ENCODE measurements at places on chromosomes 7 and 10.

DNA sequence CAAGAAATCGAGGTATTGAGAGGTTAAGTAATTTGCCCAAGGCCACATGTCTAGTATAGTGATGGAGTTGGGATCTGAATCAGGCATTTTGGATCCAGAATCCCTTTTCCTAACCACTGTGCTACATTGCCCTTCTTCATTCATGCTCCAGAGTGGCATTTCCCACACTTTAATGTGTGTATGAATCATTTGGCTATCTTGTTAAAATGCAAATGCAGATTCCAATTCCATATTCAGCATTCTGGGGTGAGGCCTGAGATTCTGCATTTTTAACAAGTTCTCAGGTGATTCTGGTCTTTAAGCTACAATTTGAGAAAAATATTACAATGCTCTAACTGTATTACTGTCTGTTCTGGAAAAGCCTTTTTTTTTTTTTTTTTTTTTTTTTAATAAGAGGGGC is 631.3 kb downstream of the PHTF2 start:
- DNase-seq = no peak

DNA sequence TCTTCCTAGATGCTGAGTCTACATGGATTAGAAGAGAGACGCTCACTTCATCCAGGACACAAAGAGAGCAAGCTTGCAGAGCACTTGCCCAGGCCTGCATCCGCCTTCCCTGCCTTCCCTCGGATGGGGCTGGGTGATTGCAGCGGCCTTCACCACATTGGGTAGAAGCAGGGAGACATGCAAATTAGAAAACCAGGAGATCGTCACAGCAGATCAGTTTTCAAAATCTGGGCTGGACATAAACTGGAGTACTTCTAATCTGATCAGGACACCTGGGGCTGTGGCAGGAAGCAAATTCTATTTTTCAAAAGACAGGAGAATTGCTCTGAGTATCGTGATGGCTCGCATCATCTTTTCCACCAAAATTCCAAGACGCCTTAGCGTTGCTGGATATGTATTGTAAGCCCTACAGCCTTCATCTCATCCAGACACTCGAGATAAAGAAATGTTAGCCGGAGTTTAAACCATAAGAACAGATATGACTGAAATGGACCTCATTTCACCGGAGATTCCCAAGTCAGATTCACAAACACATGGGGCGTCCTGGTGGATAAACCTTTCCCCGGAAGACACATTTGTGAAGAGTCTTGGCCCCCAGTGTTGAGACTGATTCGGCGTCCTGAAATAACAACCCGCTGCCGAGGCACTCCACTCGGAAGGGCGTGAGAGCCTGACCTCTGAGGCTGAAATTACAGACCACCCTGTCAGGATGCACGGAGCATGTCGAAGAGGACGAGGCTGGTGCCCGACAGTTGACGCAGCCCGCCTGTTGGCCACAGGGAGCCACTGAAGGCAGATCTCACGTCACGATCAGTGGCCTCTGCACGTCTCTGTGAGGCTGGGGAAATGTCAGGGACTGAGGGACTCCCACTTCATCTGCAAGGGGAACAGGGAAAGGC is 91.2 kb upstream of the PARD3 start:
- DNase-seq = no peak

DNA sequence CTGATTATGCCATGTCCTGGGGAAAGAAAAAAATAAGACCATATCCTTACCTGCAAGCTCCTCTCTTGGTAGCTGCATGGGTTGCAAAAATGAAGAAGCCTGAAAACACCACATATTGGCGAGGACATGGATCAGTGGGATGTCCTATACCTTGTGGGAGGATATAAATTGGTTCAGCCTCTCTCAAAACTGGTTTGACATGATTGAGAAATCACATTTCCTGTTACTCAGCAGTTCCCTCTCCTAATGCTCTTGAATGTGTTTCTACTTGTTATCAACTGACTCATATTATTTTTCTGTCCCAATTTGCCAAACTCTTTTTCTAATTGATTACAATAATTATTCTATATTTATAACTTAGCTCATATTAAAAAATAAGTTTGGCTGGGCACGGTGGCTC is 380.2 kb downstream of the EXOC4 start:
- peak; percentile 56 for DNase-seq

- no peak for DNase-seq
Measured at GRCh38 chr7:34756025-34756437, 98.0 kb downstream of the NPSR1 start.

- DNase-seq = peak; percentile 81
Measured at GRCh38 chr10:128210215-128211063, 84.2 kb upstream of the MKI67 start.

DNA sequence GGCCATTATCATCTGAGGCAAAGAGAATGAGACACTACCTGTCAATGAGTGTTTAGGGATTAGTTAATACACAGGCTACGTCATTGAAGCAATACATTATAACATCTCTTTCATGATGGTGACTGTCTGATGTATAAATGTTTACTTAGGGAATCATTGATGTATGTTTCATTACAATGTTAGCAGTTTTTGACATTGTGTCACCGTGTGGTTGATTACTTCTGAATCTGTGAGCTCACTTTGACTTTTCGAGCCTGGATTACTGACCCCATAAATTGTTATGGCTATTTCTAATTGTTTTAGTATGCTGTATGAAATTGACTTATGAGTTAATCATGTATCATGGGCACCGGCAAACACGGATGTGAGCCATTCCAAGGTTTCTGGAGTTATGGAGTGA is 494.0 kb downstream of the MAGI2 start:
- no peak for DNase-seq

- DNase-seq = peak; percentile 12
Measured at GRCh38 chr10:11993834-11994468, 48.7 kb downstream of the UPF2 start.

- peak; percentile 16 for DNase-seq
Measured at GRCh38 chr10:118838364-118838763, 83.6 kb upstream of the CACUL1 start.

DNA sequence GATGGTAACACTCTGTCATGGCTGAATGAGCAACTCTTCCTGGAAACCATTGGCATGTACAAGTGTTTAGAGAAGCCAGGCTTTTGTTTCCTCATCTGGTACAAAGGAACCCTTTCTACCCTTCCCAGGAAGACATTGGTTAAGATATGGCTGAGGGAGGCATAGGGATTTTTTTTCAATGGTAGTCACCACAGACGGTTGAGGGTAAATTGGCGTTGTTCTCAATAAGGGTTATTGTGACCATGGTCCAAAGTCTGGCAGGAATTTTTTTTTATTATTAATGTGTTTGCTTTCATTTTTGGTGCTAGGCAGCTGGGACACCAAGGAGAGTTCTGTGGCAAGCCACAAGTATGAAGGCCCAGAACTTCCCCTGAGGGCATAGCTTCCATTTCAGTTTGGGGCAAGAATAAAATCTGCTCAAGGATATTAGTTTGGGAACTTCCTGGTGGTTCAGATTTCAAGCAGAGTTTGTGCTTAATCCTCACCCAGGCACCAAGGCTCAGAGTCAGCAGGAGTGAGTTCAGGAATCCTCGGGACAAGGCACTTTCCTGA is at the start of gene PLEKHS1:
PLEKHS1 (plus strand) TSS at position 502 of the 552 bp plus-strand sequence. CDS start 3,596 bp downstream, outside the sequence.
- no peak for DNase-seq

- no peak for DNase-seq
Measured at GRCh38 chr10:123787566-123787965, 104.0 kb downstream of the CPXM2 start.

GRCh38 chr7:14936554-14936953 is 34.0 kb upstream of the DGKB start:
- DNase-seq = no peak

- DNase-seq = no peak
Measured at GRCh38 chr7:4247106-4247876, 434.8 kb upstream of the FOXK1 start.

DNA sequence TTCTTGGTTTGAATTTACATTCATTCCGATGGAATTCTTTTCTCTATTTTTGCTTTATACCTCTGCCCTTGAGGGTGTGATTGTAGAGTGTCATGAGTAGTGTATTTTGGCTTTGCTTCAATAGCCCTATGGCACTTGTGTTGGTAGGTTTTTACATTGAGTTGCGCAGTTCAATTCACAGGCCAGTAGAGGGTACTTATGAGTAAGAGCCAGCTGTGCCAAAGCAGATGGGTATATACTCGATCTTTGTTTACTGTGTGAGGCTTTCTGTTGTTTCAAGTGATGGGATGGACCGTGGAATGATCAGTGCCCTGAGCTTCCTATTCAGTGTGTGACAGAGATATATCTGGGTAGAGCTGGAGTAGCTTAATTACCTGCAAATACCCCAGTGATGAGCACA is 4.3 kb upstream of the AKR1C3 start:
- DNase-seq = peak; percentile 58

GRCh38 chr10:112883360-112884178 is 66.5 kb upstream of the TCF7L2 start:
- DNase-seq = peak; percentile 19

DNA sequence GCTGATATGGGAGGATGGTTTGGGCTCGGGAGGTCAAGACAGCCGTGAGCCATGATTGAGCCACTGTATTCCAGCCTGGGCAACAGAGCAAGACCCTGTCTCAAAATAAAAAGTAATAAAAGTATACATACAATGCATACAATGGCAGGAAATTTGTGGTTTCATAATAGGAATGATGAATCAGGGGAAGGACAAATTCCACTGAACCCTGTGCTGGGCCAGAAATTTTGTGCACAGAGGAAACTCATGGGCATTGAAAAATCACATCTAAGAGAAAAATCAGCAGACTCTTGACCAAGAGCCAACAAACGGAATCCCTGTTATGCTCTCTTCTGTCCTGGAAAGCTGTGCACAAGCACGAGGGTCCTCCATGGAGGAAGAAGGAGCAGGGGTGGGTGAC is 35.1 kb downstream of the SEM1 start:
- no peak for DNase-seq

- DNase-seq = no peak
Measured at GRCh38 chr7:152674860-152675758, 832 bp downstream of the XRCC2 start.

DNA sequence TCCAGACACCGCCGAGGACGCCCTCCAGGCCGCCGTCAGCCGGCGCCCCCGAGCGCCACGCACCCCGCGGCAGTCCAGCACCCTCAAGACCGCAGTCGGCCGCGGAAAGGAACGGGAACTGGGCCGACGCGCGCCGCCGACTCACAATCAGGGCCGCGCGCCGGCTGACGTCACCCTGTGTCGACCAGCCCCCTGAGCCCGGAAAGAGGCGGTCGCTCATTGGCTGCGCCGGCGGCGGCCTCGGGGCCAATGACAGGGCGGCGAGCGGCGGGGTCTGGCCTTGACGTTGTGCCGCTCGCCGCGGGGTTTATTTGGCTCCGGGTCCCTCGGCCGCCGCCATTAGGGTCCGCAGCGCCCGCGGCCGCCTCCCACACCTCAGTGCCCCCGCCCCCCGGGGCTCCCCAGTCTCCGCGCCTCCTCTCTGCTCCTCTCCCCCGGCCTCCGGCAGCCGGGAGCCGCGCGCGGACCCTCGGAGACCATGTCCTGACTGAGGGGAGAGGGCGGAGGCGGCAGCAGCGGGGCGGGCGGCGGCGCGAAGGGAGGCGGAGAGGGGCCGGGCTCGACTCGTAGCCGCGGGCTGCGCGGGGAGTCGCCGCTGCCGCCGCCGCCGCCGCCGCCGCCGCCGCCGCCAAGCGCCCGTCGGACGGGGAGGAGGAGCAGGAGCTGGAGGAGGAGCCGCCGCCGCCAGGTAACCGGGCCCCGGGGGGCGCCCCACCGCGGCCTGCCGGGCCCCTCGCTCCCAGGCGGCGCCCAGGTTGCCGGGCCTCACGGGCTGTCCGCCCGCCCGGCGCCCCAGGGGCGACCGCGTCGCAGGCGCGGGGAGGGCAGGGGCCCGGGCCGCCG is 25.1 kb upstream of the ZRANB1 start:
- DNase-seq = peak; percentile 99

GRCh38 chr10:67696679-67697078 is 684 bp upstream of the CTNNA3 start:
- DNase-seq = no peak

- no peak for DNase-seq
Measured at GRCh38 chr10:132743925-132744490, 41.9 kb downstream of the NKX6-2 start.

DNA sequence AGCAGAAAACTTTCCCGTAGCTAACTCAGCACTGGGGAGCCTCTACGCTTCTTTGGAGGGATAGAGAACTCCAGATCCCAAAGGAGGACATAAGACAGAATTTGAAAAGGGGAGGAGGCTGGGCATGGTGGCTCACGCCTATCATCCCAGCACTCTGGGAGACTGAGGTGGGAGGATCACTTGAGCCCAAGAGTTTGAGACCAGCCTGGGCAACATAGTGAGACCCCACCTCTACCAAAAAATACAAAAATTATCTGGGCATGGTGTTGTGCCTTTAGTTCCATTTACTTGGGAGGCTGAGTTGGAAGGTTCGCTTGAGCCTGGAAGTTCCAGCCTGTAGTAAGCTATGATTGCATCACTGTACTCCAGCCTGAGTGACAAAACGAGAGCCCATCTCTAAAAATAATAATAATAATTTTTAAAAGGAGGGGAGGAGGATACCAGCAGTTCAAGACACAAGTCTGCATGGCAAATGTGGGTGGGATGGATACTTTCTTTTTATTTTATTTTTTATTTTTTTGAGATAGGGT is 165.9 kb upstream of the SH2B2 start:
- DNase-seq = peak; percentile 54

DNA sequence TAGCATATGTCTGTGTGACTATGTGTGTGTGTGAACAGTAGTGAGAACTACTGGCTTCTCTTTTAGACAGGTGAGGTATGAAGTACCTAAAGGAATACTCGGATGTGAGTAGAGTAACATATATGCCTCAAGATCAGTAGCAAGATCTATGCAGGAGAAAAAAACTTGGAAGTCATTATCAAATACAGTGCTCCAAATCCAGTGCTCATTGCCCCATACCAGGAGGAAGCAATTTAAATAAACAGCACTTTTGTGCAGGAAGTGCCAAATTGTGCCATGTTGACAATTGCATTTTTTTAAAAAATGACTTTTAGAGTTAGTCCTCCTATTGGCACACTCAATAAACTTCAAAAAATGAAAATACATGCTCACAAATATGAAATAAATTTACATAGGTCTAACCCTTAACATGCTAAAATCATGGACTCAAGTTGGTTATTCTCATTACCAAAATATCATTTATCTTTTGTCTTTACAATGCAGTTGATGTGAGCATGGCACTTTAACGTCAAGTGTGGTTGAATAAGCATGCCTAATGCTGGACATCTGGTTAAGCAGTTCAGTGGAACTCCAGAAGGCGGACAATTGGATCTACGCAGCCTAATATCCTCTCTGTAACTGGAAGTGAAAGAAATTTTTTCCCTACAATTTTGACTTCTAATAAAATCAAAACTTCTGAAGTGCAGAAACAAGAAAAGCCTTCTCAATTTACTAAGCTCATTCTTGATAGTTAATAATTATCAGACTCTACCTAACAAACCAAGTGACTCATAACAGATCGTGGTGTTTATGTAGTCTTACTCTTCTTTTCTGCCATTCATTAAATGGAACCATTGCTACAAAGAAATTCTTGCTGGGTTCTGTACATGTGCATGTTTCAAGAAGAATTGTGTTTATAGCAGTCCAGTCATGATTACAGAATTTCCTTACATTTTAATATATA is 195.2 kb downstream of the MDFIC start:
- DNase-seq = no peak
